ENCODE measurements at places on chromosomes 2 and 18. TPM values are rescaled to one million over a fixed set of nuclear protein-coding genes. Genes with fewer than 3 reads are reported as not detected.

GRCh38 chr18:58354051-58354450, 274.8 kb downstream of the ALPK2 start:
- no peak overlapping the region for H3K4me3 ChIP-seq
- H3K27me3 ChIP-seq = no peaks in the 10 kb centered on the region
- no peak overlapping the region for H3K27ac ChIP-seq
- H3K4me1 ChIP-seq = peaks cover 39% of the 10 kb centered on the region
- peaks cover 41% of the 10 kb centered on the region for H3K36me3 ChIP-seq

DNA sequence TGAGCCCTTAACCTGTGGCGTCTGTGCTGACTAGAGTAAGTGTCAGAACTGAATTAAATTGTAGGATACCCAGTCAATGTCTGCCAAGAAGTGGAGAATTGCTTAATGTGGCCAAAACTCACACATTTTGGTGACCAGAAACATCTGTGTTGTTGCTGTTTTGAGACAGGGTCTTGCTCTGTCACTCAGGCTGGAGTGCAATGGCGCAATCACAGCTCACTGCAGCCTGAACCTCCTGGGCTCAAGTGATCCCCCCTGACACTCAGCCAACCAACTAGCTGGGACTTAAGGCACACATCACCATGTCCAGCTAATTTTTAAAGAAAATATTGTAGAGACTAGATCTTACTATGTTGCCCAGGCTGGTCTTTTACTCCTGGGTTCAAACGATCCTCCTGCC, 34.4 kb upstream of the RTN4 start:
- H3K36me3 ChIP-seq = no peaks in the 10 kb centered on the region
- H3K27me3 ChIP-seq = no peaks in the 10 kb centered on the region
- DNase-seq = no peak
- no peak overlapping the region for H3K4me3 ChIP-seq
- no peaks in the 10 kb centered on the region for H3K4me1 ChIP-seq

DNA sequence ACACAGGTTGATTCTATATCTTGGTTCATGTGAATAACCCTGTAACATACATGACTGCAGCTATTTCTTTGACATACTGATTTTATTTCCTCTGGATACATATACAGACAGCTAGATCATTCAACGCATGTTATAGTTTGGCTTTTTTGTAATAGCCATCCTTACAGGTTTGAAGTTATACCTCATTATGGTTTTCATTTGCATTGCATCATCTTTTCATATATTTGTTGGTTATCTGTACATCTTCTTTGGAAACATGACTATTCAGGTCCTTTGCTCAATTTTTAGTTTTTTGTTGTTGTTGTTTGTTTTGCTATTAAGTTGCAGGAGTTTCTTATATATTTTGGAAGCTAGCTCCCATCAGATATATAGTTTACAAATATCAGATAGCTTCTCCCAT, 276.2 kb upstream of the NETO1 start:
- no peaks in the 10 kb centered on the region for H3K36me3 ChIP-seq
- no peaks in the 10 kb centered on the region for H3K27me3 ChIP-seq
- H3K4me3 ChIP-seq = no peak overlapping the region
- no peaks in the 10 kb centered on the region for H3K4me1 ChIP-seq

DNA sequence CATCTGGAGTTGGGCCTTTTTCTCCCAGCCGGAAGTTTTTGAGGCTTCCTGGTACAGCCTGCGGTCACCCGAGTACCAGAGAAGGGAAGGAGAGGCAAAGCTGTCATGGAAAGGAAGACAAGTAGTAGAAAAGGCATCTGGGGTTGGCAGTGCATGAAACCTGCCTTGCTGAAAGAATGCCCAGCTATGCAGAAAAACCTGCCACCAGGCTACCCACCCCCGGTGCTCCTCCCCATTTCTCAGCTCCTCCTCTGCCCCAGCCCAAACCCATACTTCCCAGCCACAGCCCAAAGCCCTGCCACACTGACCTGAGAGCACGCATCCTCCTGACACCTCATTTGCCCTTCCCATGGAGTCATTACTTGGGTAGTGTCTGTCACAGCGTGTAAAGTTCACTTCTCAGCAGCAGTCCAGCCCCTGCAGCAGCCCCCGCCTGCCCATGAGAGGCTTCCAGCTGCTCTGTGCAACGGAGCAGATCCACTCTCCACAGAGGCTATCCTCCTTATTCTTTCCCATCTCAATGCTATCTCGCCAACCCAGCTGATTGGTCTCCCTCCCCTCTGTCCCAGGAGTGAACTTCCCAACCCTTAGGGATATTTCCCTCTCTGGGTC, 40.4 kb upstream of the MAL start:
- H3K4me1 ChIP-seq = 0 out of 2 replicates have a peak, but pooled peaks cover 4% of the 10 kb centered on the region
- H3K27me3 ChIP-seq = no peaks in the 10 kb centered on the region
- H3K4me3 ChIP-seq = no peak overlapping the region
- no peaks in the 10 kb centered on the region for H3K36me3 ChIP-seq
- DNase-seq = no peak

- H3K27me3 ChIP-seq = no peaks in the 10 kb centered on the region
- no peak overlapping the region for H3K27ac ChIP-seq
- DNase-seq = no peak
- H3K36me3 ChIP-seq = no peaks in the 10 kb centered on the region
- peaks cover 4% of the 10 kb centered on the region for H3K4me1 ChIP-seq
- H3K4me3 ChIP-seq = no peak overlapping the region
These were observed 130.3 kb downstream of the EML6 start for GRCh38 chr2:54853616-54854310.

- H3K36me3 ChIP-seq = no peaks in the 10 kb centered on the region
- peak; percentile 37 for DNase-seq
- no peaks in the 10 kb centered on the region for H3K27me3 ChIP-seq
- H3K27ac ChIP-seq = no peak overlapping the region
- H3K4me3 ChIP-seq = no peak overlapping the region
These were observed 58.2 kb downstream of the KLHL14 start for GRCh38 chr18:32714571-32715148.

- no peaks in the 10 kb centered on the region for H3K27me3 ChIP-seq
- H3K36me3 ChIP-seq = 0 out of 2 replicates have a peak, but pooled peaks cover 3% of the 10 kb centered on the region
- no peak for DNase-seq
- no peak overlapping the region for H3K27ac ChIP-seq
These were observed 98.4 kb upstream of the PAPOLG start for GRCh38 chr2:60657673-60658072.

DNA sequence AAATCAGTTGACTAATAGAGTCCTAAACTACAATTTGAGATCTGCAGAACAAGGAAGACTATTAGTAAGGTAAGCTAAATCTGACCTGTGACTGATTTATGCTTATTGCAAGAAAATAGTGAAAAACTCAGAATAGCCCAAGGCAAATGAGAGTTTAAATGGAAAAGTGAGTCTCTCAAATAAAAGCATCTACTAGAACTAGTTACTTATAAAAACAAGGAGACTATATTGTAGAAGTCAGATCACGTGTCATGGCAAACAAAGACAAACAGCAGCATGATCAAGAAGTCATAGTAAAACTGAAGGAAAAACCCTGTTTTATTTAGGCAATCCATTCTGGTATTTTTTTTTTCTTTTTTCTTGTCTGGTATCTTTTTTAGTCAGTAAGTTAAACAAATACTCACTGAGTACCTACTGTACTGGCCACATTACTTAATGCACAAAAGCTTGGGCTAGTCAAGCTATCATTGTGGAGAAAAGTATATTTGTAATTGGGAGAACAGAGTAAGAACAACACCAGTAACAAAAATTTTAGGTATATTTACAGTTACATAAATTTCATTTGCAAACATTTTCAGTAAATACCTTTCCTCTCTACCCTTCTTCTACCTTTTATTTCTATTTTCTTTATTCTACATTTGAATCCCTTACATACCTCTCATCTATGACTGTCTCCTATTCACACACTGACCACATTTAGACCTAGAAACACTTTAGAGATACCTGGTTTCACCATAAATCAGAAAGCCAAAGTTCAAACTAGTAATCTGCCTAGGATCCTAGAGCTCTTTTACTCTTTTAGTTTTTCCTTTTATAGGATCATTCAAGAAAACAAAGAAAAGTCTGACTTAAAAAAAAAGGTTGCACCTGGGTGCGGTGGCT, 23.7 kb downstream of the CCDC88A start:
- H3K27me3 ChIP-seq = no peaks in the 10 kb centered on the region
- H3K27ac ChIP-seq = peak overlapping the region; percentile 34
- H3K36me3 ChIP-seq = peaks cover 9% of the 10 kb centered on the region
- no peak for DNase-seq
- peaks cover 8% of the 10 kb centered on the region for H3K4me1 ChIP-seq

- H3K4me3 ChIP-seq = no peak overlapping the region
- H3K4me1 ChIP-seq = peaks cover 27% of the 10 kb centered on the region
- no peaks in the 10 kb centered on the region for H3K27me3 ChIP-seq
- no peak overlapping the region for H3K27ac ChIP-seq
- no peaks in the 10 kb centered on the region for H3K36me3 ChIP-seq
These were observed 111.5 kb downstream of the MBD5 start for GRCh38 chr2:148132412-148132811.

DNA sequence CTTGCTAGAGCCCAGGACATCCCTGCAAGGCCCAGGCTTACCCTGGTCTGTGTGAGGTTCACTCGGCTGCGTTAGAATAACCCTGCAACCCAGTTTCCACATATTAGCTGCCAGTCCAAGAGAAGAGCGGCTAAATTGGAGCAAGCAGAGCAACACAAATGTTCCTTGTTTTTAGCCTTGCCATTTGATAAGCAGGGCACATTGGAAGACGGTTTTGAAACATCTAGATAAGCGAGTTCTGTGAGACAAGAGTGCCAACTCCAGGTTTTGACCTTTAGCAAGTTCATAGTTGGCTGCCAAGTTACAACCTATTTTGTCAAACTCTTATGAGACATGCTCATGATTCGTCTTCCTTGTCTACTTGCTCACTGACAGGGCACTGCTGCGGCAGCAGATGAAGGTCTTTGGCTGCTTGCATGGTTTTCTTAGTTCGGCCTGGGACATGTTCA, 23.5 kb downstream of the DPP4 start:
- H3K27me3 ChIP-seq = no peaks in the 10 kb centered on the region
- no peak for DNase-seq
- no peaks in the 10 kb centered on the region for H3K36me3 ChIP-seq
- H3K4me1 ChIP-seq = no peaks in the 10 kb centered on the region
- no peak overlapping the region for H3K27ac ChIP-seq

DNA sequence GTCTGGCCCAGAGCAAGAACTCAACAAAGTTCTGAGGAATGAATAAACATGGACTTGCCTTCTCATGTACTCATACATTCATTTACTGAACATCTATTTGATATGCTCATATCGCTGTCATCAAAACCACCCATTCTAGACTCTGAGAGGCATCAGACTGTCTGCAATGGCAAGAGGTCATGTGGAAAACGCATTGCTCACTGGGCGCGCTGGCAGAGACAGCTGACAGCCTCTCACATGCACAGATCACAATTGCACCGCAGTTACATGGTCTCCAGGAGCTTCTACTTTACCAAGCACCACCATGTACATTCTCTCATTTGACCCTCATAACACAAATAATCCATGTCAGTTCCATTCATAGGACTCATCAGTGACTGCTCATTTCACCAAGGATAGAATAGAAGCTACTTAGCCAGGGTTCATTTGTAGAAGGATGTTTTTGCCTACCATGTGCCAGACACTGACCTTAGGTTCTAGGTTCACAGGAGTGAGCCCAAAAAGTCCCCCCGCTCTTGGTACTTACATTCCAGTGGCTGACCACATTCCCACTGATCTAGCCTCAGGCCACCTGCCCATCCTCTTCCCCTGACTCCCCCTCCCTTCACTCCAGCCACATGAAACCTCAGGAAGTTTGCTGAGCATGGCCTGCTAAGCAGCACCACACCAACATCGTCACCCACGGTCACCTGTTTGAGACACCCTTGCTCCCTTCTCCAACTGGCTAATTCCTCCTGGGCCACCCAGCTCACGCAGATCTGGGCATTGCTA, 6.1 kb downstream of the FAM124B start:
- no peak overlapping the region for H3K27ac ChIP-seq
- H3K4me1 ChIP-seq = peaks cover 19% of the 10 kb centered on the region
- no peak overlapping the region for H3K4me3 ChIP-seq
- H3K27me3 ChIP-seq = no peaks in the 10 kb centered on the region
- H3K36me3 ChIP-seq = peaks cover 23% of the 10 kb centered on the region

DNA sequence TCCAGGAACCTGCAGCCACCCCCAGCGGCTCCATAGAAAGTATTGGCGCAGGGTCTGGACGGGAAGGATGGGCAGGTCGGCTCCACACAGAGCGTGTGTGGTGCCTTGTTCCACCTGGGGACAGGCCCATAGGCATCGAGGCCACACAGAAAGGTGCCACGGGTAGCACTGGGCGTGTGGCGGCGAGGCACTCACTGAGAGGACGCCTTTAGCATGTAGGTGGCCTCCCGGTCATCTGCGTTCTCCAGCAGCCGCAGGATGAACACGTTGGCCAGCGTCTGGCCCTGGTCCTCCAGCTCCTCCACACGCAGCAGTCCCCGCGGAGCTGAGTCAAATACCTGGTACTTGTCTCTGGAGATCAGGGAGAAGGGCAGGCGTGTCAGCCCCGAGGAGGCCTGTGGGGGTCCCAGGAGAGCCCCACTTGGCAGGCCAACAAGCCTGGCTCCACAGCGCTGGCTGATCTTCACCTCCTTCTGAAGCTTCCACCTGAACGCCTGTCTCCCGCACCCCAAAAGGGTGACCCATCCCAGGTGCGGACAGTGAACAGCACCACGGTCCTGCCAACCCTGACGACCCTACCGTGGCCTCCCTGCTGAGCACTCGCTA, 13.2 kb downstream of the SNORC start:
- H3K4me3 ChIP-seq = no peak overlapping the region
- no peak overlapping the region for H3K27ac ChIP-seq
- peaks cover 6% of the 10 kb centered on the region for H3K27me3 ChIP-seq
- peaks cover 8% of the 10 kb centered on the region for H3K4me1 ChIP-seq

- H3K4me1 ChIP-seq = peaks cover 4% of the 10 kb centered on the region
- no peaks in the 10 kb centered on the region for H3K27me3 ChIP-seq
- DNase-seq = no peak
- no peak overlapping the region for H3K4me3 ChIP-seq
- no peak overlapping the region for H3K27ac ChIP-seq
These were observed 65.9 kb downstream of the BCL2 start for GRCh38 chr18:63253428-63254372.

- no peaks in the 10 kb centered on the region for H3K27me3 ChIP-seq
- H3K4me3 ChIP-seq = peak overlapping the region; percentile 91
- H3K27ac ChIP-seq = no peak overlapping the region
- H3K36me3 ChIP-seq = peaks cover 7% of the 10 kb centered on the region
- peaks cover 14% of the 10 kb centered on the region for H3K4me1 ChIP-seq
These were observed 9.3 kb upstream of the NARS1 start for GRCh38 chr18:57630754-57631595.

- no peaks in the 10 kb centered on the region for H3K27me3 ChIP-seq
- DNase-seq = no peak
- H3K27ac ChIP-seq = no peak overlapping the region
- H3K4me1 ChIP-seq = peaks cover 5% of the 10 kb centered on the region
- no peak overlapping the region for H3K4me3 ChIP-seq
These were observed 71.8 kb upstream of the YWHAQ start for GRCh38 chr2:9702604-9703084.

GLI2 gene
- 45.9 TPM for total RNA-seq

SLC14A1 gene
- not detected for total RNA-seq

DNAJC10 gene
- total RNA-seq = 103 TPM
